ENCODE measurements at places on chromosomes 5 and 9.

GRCh38 chr9:125380406-125380805 lies 118.8 kb downstream of the GAPVD1 start:
- no peak for DNase-seq

GRCh38 chr9:134835448-134835847 lies 45.2 kb upstream of the FCN2 start:
- DNase-seq = no peak

DNA sequence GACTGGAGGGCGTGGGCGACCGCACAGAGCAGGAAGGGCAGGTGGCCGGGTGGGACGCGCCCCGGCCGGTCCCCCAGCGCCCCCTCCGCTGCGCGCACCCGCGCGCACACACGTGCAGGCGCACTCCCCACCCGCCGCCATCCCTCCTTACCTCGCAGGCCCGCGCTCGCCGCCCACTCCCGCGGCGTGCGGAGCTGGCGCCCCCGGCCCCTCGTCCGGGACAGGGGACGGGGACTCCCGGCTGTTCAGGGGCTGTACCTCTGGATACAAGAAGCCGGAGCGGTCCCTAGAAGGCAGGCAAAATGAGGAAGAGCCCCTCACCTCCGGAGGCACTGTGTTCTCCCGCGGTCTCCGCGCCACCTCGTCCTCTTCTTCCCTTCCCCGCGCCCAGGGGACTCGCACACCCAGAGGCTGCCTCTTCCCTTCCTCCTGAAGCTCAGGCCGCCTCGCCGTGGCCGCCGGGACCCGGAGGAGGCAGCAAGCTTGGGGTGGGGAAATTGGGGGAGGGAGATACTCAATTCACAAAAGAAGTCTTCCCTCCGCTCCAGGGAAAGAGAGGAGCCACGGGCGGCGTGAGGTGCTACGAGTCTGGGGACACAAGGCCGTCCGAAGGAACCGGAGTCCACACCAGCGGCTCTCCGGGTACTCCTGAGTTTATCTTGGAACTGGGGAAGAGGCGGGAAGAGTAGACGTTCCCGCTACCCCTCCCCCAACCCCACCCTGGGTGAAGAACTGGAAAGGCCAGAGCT lies 1.4 kb upstream of the GABRB2 start:
- no peak for DNase-seq

DNA sequence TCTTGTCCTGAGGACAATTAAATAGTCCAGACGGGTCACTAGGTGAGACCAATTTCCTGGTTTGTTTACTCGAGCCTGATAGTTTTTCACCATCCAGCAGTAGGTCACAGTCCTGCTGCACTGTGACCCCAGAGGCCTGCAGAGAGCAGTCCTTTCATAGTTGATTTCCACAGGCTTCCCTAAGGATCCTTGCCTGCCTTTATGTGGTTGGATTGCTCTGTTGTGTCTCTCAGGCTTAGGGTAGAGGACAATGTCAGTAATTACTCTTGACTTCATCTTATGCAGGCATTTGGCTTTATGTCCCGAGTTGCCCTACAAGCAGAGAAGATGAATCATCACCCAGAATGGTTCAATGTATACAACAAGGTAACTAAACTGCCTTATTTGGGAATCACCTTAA lies 9.0 kb upstream of the CATSPER3 start:
- DNase-seq = no peak

- DNase-seq = no peak
These were observed 213.0 kb downstream of the SMARCA2 start for GRCh38 chr9:2228132-2228531.

DNA sequence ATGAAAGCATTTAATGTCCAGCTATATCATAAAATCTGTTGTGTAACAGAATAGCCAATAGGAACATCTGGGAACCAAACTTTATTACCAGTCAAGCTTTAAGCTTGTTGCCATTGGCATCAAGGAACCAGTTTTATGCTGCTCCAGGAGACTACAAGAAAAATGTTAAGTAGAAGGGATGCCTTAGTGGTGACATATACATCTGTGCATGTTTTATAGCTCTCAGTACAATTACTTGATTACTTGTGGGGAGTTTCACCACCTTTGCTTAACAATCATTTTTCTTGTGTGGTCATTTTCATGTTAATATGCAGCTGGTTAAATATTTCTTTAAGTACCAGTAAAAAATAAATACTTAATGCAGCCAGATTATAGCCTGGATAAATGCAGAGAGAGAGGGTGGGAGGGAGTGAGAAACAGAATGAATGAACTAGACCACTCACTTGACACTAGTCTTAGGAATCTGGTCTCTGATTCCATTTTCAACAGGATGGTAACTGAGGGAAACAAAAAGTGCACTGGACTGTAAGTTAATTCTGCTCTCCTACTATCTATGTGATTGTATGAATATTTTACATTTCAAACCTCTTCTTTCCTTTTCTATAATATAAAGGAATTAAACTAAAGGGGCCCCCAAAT lies 35.7 kb upstream of the LURAP1L start:
- DNase-seq = no peak

DNA sequence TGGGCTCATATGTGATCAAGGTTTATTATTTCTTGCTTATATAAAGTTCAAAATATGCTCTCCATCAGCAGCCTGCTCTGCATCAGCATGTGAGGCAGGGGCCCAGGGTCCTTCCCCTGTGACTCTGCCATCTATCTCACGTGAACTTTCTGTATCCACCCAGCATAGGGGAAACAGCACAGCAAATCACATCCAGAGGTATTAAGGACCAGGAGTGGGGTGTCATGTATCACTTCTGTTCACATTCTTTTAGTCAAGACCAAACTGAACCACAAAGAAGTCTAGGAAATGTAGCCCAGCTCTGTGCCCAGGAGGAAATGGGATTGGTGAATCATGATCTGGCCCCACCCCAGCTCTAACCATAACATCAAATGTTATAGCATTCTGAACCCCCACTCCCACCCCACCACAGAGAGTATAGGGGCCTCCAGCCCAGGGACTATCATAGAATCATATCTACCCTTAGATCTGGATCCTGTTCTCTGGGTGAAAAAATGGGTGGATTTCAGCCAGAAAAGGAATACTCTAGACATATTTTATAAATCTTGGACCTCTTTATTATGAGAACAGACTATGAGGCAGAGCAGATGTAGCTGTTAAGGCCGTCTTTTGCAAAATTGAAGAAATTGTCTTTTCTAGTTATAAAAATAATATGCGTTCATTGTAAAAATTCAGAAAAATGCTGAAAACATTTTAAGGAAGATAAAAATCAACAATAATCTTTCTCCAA lies 473.7 kb downstream of the ARHGEF28 start:
- no peak for DNase-seq

GRCh38 chr9:19373527-19373926 lies 6.5 kb downstream of the RPS6 start:
- no peak for DNase-seq

DNA sequence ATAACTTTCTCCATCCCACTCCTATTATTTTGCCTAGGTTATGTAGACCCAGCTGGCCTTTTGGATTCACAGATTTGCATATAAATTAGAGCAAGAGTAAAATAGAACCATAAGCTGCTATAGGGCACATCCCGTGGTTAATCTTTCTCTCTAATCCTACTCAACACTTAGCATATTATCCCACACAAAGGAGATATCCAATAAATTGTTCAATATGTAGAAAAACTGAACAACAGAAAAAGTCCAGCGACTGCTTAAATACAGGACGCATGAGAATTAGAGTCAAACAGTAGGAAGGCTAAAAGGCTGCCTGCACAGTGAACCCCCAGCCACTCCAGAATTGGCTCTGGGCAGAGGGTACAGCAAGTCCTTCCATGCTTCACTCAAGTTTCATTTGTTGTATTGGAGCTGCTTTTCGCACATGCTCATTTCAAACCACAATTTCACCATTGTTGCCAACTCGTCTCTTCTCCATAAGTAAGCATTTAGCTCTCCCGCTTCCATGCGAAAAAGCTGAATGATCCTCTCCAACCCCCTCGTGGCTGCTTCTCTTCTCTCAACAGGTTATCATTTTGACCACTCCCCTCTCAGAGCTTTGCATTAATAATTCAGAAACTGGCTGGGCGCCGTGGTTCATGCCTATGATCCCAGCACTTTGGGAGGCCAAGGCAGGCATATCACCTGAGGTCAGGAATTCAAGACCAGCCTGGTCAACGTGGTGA lies 14.1 kb upstream of the IQGAP2 start:
- no peak for DNase-seq

- DNase-seq = no peak
These were observed 1.4 kb upstream of the LMX1B start for GRCh38 chr9:126612326-126612812.

GRCh38 chr9:68428481-68428880 lies 72.1 kb downstream of the PGM5 start:
- DNase-seq = no peak

- DNase-seq = no peak
These were observed 282.4 kb downstream of the EFNA5 start for GRCh38 chr5:107388141-107388861.

DNA sequence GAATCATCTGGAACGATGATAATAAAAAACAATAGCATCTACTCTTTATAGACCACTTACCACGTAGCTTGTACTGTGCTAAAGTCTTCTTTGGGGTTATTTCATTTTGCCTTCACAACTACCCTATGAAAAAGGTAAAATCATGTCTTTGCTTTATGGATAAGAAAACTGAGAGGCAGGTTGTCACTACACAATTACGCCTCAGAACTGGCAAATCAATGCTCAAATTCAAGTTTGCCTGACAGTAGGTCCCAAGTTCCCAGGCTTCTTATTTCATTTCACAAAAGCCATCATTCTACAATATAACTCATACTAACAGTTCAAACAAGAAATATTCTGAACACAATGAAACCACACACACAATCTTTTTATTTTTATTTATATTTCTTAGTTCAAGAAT lies 258.5 kb downstream of the GABRB2 start:
- no peak for DNase-seq

GRCh38 chr5:63822614-63823013 lies 139.6 kb downstream of the HTR1A start:
- DNase-seq = no peak

DNA sequence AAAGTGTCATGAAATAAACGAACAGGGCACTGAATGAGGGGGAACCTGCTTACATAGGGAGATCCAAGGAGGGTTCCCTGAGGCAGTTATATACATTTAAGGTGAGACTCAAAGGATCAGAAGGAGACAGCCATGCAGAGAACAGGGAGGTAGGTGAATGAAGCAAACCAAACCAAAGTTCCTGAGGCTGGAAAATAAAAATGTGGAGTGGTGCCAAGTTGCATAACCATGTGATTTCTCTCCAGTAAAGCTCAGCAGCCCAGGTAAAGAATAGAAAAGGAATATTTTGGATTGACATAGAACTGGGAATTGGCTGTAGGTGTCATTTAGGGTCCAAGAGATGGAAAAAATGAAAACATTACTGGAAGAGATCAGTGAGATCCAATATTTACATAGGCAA lies 110.7 kb downstream of the CAAP1 start:
- no peak for DNase-seq

DNA sequence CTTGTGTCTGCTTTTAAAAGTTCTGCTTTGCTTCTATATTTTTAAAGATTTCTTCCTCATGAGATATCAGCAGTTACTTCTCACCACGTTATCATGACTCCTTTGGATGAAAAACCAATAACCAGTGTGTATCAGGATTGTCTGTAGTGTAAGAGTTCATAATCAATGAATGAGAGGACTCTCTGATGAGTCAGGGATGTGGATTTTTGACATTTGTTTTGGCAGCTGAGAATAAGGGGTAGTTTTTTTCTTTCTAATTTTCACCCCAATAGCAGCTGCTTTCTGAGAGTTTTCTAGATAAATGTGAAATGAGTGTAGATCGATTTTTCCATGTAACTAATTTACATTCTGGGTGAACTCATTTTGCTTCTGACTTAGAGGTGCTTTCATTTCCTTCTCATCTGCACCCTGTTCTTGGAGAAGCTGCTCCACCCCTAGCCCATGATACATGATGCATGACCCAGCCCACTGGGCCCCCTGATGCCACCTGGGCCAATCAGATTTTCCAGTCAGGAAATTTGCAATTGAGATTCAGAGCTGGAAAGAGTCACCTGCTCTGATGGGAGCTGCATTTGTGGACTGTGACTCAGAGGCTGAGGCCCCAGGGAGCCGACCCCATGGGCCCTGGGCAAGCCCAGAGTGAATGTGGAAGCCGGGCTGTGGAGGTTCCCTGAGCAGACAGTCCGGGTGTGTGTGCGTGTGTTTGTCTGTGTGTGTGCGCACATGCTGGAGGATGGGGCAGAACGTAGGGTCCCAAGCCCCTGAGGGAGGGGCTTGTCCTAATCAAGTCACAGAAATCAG lies 159.3 kb downstream of the RGS3 start:
- no peak for DNase-seq

- DNase-seq = no peak
These were observed 4.9 kb upstream of the SPATA31C2 start for GRCh38 chr9:88143179-88143578.

- no peak for DNase-seq
These were observed 80.3 kb downstream of the GADD45G start for GRCh38 chr9:89684912-89685636.

GRCh38 chr5:56837956-56838355 lies 22.6 kb downstream of the MAP3K1 start:
- DNase-seq = no peak

- DNase-seq = no peak
These were observed 11.3 kb downstream of the AFAP1L1 start for GRCh38 chr5:149282966-149283332.

GRCh38 chr5:68370196-68370595 lies 154.6 kb downstream of the PIK3R1 start:
- DNase-seq = no peak

GRCh38 chr5:160023908-160024630 lies 15.1 kb downstream of the TTC1 start:
- DNase-seq = no peak

GRCh38 chr9:76136986-76137385 lies 246.5 kb downstream of the PCSK5 start:
- DNase-seq = no peak

GRCh38 chr5:139267481-139267880 lies 26.1 kb upstream of the MATR3 start:
- DNase-seq = no peak

- no peak for DNase-seq
These were observed 37.0 kb downstream of the DPYSL3 start for GRCh38 chr5:147472664-147473475.

DNA sequence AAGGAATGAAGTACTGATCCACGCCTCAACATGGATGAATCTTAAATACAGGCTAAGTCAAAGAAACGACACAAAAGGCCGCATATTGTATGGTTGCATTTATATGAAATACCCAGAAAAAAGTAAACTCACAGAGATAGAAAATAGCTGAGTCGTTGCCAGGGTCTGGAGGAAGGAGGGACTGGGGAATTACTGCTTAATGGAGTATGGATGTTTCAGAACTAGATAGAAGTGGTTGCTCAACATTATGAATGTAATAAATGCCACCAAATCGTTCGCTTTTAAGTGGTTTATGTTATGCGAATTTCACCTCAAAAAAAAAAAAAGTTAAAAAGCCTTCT lies 784 bp upstream of the MSANTD3 start:
- no peak for DNase-seq

- no peak for DNase-seq
These were observed 132.9 kb upstream of the NR3C1 start for GRCh38 chr5:143536364-143536763.

GRCh38 chr5:79727451-79728355 lies 38.1 kb downstream of the CMYA5 start:
- DNase-seq = no peak

GRCh38 chr5:72093217-72093616 lies 14.1 kb upstream of the MAP1B start:
- no peak for DNase-seq

GRCh38 chr5:93598091-93599000 lies 15.3 kb downstream of the NR2F1 start:
- no peak for DNase-seq

GRCh38 chr5:111229221-111229835 lies 5.1 kb downstream of the CAMK4 start:
- DNase-seq = no peak

GRCh38 chr9:124258607-124259157 lies 933 bp downstream of the NEK6 start:
- no peak for DNase-seq
